RCC 7860 (cell line): ENCODE measurements at places on chromosomes 13 and 19.

DNA sequence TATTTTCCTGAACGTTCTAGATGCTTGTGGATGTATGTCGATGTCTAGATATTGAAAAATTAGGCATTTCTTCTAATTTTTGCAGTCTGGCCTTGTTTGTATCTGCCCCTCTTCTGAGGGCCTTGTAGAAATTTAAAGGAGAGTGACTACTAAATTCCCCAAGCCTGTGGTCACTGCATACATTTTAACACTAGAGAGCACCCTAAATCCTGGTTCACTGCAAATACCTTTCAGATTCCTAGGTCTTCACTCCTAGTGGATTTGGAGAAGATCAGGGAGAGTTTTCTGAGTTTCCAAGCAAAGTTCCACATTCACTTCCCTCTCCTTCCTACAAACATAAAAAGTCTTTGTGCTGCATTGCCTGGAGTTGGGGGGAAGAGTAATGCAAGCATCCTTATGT is 1272.5 kb downstream of the OLFM4 start:
- DNase-seq, result no peak

DNA sequence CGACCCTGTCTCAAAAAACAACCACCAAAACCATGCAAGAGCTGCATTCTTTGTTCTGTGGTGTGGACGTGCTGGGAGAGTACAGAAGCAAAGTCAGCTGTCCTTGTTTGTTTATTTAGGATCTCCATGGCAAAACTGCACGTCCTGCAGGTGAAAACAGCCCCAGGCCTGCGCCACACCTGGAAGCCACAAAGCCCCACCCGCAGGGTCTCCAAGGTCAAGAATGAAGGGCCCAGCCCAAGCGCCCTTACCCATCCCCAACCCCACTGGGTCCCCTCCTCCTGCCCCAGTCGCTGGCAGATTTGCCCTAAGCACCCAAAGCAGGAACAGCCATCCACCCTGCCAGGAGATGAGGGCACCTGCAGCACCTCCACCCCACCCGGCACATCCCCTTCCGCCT is 10.5 kb downstream of the MBD3 start:
- no peak for DNase-seq

- DNase-seq, result no peak
These were observed 9.5 kb downstream of the SMAD9 start for GRCh38 chr13:36910545-36910944.

DNA sequence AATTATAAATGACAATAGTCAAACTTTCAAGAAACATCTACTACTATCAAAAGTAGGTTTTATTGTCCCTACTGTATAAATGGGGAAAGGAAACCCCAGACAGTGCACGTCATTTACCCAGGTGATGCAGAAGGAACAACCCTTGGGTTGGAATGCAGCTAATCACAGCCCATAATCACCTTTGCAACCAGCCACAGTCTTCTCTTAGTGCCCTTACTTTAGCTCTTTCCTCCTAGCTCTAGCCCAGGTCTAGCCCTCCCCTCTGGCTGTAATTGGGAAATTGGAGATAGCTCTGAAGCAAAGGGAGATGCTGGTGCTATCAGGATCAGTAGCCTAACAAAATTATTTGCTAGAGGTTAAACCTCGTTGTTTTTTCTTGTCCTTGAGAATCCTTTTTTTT is 25.5 kb upstream of the TSC22D1 start:
- no peak for DNase-seq

- DNase-seq, result no peak
These were observed 13.7 kb downstream of the SMIM24 start for GRCh38 chr19:3466635-3467034.

GRCh38 chr13:21322327-21322965 is 136.7 kb downstream of the ZDHHC20 start:
- DNase-seq, result no peak
